Skeletal muscle tissue (tissue), 5 donors: ENCODE measurements at places on chromosomes 2 and 18. TPM values are rescaled to one million over a fixed set of nuclear protein-coding genes. Genes with fewer than 3 reads are reported as not detected.

The CD8B2 gene
- under 0.01 TPM for total RNA-seq

The CCL20 gene
- not detected for total RNA-seq

The BOK gene
- 25.1 TPM for total RNA-seq

The DSG2 gene
- 2.6 TPM for total RNA-seq

The ST8SIA5 gene
- total RNA-seq = 2.1 TPM

The CNDP2 gene
- 25.6 TPM for total RNA-seq

The ZNF521 gene
- 40.2 TPM for total RNA-seq

The FAHD2A gene
- total RNA-seq = 3.7 TPM

The ATIC gene
- total RNA-seq = 19.3 TPM

The COL4A4 gene
- total RNA-seq = under 0.01 TPM

The PROKR1 gene
- total RNA-seq = 0.52 TPM

The POTEF gene
- not detected for total RNA-seq

The TNS1 gene
- 73.1 TPM for total RNA-seq

The TBR1 gene
- total RNA-seq = not detected

The SERPINB13 gene
- total RNA-seq = not detected

The SERPINB4 gene
- not detected for total RNA-seq

The NTSR2 gene
- total RNA-seq = not detected

The ZNF397 gene
- 18.3 TPM for total RNA-seq

The CNDP1 gene
- not detected for total RNA-seq

The SPEG gene
- total RNA-seq = 95.5 TPM

The SPP2 gene
- not detected for total RNA-seq

The RNF152 gene
- 17.2 TPM for total RNA-seq

The NXPH2 gene
- total RNA-seq = 9.4 TPM

The SRD5A2 gene
- not detected for total RNA-seq

The RAB27B gene
- 1.0 TPM for total RNA-seq

The CCDC85A gene
- 4.7 TPM for total RNA-seq

The TMEM17 gene
- 1.0 TPM for total RNA-seq

The GALR1 gene
- total RNA-seq = not detected

The NT5C1B gene
- not detected for total RNA-seq

The SPHKAP gene
- total RNA-seq = 49.6 TPM

The ABCB11 gene
- not detected for total RNA-seq

The ELOA2 gene
- total RNA-seq = not detected

The DNER gene
- 1.6 TPM for total RNA-seq

The FAM161A gene
- 7.3 TPM for total RNA-seq

The METTL4 gene
- 6.3 TPM for total RNA-seq

The LRATD1 gene
- total RNA-seq = 5.2 TPM

The PTCD3 gene
- 87.2 TPM for total RNA-seq

The MAT2A gene
- total RNA-seq = 57.9 TPM

The IL36B gene
- total RNA-seq = not detected

The SERPINB5 gene
- not detected for total RNA-seq

The POTEC gene
- not detected for total RNA-seq

The UGT1A4 gene
- total RNA-seq = not detected

The SH2D6 gene
- total RNA-seq = not detected

The CHRNG gene
- 35.5 TPM for total RNA-seq

The CYP26B1 gene
- total RNA-seq = 6.8 TPM

The TRIM43 gene
- total RNA-seq = not detected

The RNF25 gene
- total RNA-seq = 24.5 TPM

The IL36A gene
- not detected for total RNA-seq

The AAK1 gene
- total RNA-seq = 17.7 TPM

The RNF103 gene
- 33.4 TPM for total RNA-seq

The KCNK3 gene
- total RNA-seq = 0.52 TPM

The DTNA gene
- total RNA-seq = 94.5 TPM

The LHCGR gene
- 4.2 TPM for total RNA-seq

The DYSF gene
- 88.7 TPM for total RNA-seq

The SH3BP4 gene
- total RNA-seq = 8.9 TPM

The AKAIN1 gene
- total RNA-seq = not detected

The LIMS4 gene
- total RNA-seq = 1.0 TPM

The LYPD6 gene
- 2.1 TPM for total RNA-seq
